ENCODE measurements at places on chromosomes 2 and 18.
A peak's percentile ranks its signal among the peaks of the same experiment; 100 is the strongest.

GRCh38 chr2:104406261-104406726 lies 447.6 kb upstream of the POU3F3 start:
- no peak for DNase-seq

- DNase-seq, result no peak
Observed at GRCh38 chr18:39647627-39648534, 2082.3 kb upstream of the CELF4 start.

DNA sequence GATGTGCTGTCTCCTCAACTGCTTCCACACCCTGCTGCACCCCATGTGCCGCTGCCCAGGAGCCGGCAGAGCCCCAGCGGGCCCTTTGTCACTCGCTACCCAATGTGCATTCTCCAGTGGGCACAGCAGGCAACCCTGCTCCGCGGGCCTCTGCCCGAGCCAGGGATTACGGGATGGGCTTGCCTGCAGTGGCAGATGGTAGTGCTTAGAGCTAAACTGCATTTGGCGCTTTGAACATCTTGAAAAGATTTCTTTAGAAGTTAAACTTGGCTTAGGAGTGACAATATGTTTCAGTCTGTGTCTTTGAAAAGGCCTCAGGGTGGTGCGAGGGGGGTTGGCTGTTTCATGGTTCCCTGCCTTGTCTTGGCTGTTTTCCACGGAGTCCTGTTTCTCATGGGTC lies 84.0 kb upstream of the BOD1L2 start:
- DNase-seq, result no peak

DNA sequence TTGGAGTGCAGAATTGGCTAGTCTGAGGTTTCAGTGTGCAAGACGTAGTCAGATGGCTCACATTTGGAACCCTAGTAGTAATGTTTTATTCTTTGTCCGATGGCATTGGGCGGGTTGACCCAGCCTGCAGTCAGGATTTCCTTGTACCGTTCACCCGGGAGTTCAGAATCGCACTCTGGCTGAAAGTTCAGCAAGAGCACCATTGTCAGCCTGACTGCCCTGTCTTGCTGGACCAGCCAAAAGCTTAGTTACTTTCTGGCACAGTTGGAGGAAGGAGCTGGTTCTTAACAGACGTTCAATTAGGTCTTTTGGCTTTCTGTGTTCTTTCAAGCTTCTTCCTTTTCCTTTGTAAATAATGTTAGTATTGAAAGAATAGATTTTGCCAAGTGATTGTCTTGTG lies 18.6 kb downstream of the RMC1 start:
- no peak for DNase-seq

DNA sequence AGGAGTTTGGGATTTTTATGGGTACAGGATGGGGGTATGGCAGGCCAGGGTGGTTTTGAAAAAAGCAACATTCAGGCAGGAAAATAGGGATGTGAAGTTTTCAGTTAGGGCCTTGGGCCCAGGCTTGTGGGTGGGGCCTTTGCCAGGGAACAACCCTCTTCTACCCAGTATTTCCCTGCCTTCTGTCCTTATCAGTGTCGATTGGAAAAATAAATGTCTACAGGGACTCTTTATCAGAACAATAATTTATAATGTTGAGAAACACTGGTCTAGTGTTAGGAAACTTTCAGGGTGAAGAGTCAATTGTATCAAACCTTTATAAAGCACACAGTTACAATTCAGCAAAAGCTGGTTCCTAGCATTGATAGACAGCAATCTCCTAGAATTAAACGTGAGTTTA lies 214.1 kb upstream of the NABP1 start:
- no peak for DNase-seq

- DNase-seq, result no peak
Observed at GRCh38 chr2:194826241-194826640, 830.8 kb upstream of the SLC39A10 start.

DNA sequence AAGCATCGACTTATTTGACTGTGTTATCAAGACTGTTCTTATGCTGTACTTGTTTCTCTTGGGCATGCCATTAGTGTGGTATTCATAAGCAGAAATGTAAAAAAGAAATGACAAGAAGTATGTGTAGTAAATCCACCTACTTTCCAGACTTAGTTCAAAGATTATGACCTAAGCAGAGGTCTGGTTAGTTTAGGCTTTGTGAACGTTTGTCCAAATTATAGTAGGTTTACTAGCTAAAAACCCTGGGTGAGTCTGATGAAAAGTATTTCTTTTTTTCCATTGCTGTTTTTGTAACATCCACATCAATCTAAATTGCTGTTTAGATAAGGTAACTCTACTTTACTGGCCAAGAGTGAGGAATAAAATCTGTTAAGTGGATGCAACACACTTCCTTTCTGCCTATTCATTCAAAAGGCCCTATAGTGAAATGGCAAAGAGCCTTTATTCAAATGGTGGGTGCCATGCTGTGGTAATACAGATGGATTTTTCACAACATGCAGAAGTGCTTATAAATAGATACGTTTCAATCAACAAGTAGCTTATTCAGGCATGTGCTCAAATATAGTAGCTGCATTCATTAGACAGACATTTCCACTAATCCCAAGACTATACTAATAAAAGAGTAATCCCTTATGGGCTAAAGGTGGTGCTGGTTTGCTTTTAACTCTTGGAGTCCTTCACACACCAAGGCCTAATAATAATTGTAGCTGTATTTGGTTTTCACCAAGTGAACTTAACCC lies 122.5 kb upstream of the LTBP1 start:
- DNase-seq, result no peak

DNA sequence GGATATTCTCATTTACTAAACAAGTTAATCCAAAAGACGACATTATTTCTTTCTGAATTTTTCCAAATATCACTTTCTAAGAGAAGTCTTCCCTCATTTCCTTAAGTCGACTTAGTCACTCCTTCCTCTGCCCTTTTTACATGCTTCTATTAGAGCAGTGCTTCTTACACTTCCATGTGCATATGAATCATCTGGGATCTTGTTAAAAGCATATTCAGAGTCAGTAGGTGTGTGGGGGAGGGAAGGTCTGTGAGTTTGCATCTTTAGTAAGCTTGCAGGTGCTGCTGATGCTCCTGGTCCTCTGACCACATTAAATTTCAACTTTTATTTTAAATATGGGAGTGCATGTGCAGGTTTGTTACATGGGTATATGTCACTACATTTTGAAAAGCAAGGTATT lies 582.6 kb downstream of the NRXN1 start:
- DNase-seq, result no peak

DNA sequence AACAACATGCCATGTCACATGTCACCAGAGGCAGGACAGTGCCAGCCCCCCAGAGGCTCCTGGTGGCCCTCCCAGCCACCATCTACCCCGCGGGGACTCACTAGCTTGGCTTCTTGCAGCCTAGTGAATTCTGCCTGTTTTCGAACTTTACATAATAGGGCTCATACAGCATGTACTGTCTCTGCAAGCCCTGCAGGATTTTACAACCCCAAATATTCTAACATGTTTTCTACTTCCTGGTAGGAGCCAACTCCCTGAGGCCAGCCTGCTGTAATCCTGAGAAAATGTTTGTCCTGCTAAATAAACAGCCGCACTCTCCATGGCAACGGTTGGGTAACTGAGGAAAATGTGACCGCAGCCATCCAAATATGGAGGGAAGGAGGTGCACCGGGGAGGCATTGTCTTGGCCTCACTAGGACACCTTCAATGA lies 2.7 kb downstream of the PER2 start:
- no peak for DNase-seq

GRCh38 chr2:20350041-20350712 lies 467 bp downstream of the PUM2 start:
- peak; percentile 67 for DNase-seq

- DNase-seq, result no peak
Observed at GRCh38 chr2:25324905-25325592, 16.7 kb downstream of the DNMT3A start.
